Anterior cingulate cortex (tissue), 58 donors: ENCODE measurements at places on chromosomes 11 and 22.

DNA sequence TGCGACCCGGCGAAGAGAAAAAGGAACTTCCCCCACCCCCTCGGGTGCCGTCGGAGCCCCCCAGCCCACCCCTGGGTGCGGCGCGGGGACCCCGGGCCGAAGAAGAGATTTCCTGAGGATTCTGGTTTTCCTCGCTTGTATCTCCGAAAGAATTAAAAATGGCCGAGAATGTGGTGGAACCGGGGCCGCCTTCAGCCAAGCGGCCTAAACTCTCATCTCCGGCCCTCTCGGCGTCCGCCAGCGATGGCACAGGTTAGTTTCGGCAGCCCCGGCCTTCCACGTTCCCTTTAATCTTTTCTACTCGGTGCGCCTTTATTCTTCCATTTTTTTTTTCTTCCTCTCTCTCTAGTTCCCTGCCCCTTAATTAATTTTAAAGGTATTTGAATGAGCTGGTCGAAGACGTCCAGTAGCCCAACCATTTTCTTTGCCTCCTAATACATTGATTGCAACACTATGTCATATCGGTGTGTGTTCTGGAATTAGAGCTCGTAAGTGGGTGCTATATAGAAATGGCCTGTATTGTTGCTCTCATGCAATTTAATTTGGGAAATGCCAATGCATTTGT lies 537 bp downstream of the EP300 start:
- no peak for DNase-seq

DNA sequence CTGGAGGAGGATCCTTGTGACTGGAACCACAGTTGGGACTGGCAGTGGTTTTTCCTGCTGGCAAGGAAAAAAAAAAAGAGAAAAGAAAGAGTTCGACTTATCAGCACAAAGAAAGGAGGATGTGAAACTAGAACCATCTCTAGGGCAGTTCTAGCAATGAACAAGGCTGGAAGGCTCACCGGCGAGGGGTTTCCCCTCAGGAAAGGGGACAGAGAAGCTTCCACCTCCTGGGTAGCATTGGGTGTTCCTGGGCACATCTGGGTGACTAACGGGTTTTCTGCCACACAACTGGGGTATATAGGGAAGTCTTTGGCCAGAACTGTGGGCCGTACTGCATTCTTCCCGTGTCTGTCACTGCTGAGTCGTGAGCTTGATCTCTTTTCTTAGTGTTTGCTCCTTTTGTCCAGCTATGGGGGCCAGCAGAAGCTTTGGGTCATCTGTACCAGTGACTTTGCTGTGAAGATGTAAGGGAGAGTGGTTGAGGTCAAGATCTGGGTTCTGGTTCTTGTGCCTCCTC lies 109.4 kb upstream of the OR4B1 start:
- no peak for DNase-seq

- no peak for DNase-seq
These were observed 3.3 kb downstream of the RAB6A start for GRCh38 chr11:73757598-73757997.

DNA sequence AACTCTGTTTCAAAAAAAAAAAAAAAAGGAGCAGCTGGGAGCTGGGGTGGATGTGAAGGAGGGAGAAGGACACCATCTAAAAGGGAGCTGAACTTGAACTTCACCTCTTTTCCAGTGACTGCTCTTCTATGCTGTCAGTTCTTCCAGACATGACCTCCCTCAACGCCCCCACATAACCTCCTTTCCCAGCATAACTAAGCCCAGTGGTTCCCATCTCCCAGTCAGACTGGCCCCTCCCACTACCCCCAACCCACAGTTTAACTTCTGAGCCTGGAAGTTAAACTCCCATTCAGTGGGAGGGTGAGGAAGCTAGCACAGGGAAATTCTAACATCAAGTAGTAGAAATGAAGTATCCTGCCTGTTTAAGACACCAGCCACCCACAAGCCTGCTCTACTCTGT lies 1.8 kb downstream of the ARHGAP1 start:
- no peak for DNase-seq

GRCh38 chr22:46133588-46133855 lies 16.8 kb upstream of the PPARA start:
- DNase-seq, result no peak

DNA sequence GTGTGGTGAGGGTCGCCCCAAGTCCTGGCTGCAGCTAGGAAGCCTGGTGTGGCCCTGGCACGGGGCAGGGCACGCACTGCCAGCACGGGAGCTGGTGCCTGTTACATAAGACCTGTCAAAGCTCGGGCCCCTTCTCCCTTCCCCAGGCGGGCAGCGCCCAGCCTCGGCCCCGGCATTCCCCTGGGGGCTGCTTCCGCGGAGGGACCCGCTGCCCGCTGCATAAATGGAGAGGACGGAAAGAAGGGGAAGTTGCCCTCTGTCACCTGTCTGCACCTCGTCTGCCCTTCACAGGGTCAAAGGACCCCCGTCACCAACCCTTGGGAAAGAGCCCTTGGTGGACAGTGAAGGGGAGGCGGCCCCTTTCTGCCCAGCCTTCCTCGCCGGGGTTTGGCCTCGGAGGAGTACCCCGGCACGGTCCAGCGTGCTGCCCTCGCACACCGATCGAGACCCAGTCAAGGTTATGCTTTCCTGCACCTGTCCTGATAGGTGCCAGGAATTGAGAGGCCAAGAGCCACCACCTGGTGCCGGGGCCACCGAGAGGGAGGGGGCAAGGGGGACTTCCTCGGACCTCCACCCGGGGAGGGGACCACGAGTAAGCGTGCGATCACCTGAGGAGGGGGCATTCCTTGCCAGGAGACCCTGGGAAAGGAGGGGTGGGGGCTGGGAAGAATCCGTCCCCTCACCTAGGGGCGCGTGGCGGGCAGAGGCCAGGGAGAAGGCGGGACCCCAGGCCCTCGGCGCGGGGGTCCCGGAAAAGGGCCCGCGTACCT lies 16.8 kb upstream of the MFRP start:
- no peak for DNase-seq

DNA sequence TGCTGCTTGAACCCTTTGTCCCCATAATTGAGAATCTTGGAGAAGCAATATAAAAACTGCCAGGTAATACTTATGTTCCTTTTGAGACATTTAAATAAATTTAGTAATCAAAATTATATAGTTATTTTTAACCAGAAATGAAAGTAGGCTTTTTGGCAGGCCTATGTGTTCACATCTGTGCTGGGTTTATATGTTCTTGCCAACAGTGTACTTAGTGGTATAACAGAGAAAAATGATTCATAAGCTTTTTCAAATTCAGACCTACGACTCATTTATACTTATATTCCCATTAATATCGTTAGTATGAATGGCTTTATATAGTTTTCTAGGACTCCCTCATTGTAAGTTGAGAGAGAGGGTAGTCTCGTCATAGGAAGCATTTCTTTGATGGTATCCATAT lies 79.0 kb downstream of the DDX10 start:
- no peak for DNase-seq

- peak; percentile 18 for DNase-seq
These were observed 583 bp downstream of the TAF1D start for GRCh38 chr11:93740730-93741093.

- no peak for DNase-seq
These were observed 4.5 kb downstream of the FXYD2 start for GRCh38 chr11:117820071-117820470.

GRCh38 chr11:17771415-17771814 lies 36.8 kb downstream of the KCNC1 start:
- DNase-seq, result no peak

GRCh38 chr11:108959874-108960273 lies 295.0 kb downstream of the DDX10 start:
- no peak for DNase-seq

- no peak for DNase-seq
These were observed 80.0 kb downstream of the CD44 start for GRCh38 chr11:35218956-35219355.

- DNase-seq, result no peak
These were observed 348.2 kb downstream of the GUCY1A2 start for GRCh38 chr11:106670069-106670468.

GRCh38 chr11:36155124-36155561 lies 134.1 kb downstream of the COMMD9 start:
- DNase-seq, result no peak

DNA sequence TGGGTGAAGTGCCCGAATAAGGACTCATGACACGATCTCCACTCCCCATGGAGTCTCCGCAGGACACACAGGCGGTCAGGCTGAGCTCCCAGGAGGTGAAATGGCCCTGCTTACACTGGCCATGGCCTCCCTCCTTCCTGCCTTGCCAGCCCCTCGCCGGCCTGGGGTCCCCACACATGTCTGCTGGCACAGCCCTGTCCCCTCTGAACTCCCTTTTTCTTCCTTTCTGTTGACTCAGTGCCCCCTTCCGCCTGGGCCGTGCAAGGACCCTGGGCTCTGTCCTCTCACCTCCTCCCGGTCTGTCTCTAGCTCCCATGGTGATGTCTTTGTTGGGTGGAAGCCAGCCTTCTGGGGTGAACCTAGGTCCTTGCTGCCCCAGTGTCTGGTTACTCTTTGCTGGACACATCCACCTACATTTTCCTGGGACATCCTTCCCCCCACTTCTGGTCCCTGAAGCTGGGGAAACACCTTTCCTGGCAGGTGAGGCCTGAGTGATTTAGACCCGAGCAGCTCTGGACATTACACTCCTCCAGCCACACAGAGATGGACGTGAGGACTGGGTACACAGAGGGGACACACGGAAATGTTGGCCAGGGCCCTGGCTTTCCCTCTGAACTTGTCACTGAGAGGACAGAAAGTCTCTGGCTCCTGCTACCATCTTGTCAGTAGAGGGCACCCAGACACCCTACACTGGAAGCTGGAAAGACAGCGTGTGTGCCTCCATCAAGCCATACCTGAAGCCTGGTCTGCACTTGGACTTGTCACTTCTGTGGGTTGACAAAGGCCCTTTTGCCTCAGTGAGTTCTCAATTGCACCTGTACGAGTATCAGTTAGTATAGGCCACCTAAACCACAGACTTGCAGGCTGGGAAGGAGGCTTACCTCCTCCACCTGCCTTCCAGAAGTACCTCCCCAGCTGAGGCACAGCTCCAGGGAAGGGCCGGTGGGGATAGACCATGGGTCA lies 864.3 kb downstream of the TBC1D22A start:
- DNase-seq, result no peak

- no peak for DNase-seq
These were observed 32.2 kb upstream of the GRIA4 start for GRCh38 chr11:105577641-105578040.

- DNase-seq, result no peak
These were observed 29.4 kb downstream of the APOL6 start for GRCh38 chr22:35677460-35678187.

GRCh38 chr11:72578991-72579815 lies 95.0 kb downstream of the PDE2A start:
- no peak for DNase-seq

DNA sequence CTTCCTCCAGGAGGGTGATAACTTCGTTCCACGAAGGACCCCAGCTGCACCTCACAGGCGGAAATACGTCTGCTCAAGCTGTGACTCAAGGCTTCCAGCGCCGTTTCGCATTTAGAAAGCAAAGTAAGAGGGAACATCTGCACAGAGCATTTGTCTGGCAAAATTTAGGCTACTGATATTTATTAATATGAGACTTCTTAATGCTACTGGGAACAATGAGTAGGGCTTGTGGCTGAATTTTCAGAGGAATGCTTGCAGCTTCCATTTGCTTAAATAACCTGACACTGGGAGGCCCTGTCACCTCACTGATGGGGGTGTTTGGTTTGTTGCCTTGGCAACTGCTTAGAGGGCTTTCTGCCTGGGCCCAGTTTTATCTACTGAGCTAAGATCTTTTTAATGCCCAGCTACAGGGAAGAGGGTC lies 14.7 kb upstream of the ST14 start:
- DNase-seq, result no peak

DNA sequence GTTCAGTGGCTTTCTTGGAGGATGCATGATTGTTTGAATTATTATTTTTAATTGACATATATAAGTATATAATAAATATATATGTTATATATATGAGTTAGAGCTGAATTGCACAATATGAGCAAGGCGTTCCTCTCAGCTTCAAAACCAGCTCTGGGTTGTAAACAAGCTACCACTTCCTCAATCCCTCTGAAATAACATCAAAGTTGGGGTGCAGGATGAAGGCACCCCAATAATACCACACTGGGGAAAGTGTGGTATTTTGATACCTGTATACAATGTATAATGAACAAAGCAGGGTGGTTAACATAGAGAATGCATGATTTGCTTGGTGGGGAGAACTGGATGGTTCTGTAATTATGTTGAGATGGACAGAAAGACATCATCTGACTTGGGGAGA lies 1.7 kb upstream of the SORL1 start:
- DNase-seq, result no peak

GRCh38 chr11:19864141-19865140 lies 151.8 kb downstream of the NAV2 start:
- DNase-seq, result no peak

DNA sequence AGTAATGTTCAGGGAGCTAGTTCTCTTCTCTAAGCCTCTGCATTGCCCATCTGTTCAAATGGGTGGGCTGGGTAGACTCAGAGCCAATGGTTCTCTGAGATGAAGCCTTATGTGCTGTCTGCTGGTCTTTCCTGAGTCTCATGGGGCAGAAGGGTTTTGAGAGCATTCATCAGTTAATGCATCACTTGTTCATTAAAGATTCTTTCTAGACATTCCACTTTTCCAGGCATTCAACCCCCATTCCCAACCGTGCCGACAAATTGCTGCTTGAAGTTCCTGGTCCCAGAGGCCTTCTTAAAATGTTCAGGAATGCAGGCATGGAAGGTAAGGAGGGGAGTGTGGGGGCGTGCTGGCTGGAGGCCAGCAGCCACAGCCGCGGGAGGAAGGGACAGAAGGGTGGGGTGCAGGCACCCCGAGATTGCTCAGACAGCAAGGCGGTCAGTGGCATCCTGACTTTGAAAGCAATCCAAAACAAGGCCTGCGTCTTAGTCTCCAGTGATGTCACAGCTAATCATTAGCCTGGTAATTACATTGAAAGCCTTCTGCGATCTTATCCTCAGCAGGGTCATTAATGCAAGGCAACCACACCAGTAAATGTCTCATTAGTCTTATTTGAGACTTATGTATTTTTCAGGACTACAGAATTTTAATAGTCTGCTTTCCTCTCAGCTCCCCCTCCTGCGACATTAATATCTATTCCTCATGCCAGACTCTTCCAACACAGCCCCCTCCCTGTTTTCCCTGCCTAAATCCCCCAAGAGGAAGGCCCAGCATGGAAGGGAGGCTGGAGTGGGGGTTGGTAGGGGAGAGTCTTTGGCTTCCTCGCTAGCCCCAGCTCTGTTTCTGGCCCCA lies 328.8 kb downstream of the MIAT start:
- no peak for DNase-seq
